DND-41 (cell line): ENCODE measurements at places on chromosomes 7 and 10.

DNA sequence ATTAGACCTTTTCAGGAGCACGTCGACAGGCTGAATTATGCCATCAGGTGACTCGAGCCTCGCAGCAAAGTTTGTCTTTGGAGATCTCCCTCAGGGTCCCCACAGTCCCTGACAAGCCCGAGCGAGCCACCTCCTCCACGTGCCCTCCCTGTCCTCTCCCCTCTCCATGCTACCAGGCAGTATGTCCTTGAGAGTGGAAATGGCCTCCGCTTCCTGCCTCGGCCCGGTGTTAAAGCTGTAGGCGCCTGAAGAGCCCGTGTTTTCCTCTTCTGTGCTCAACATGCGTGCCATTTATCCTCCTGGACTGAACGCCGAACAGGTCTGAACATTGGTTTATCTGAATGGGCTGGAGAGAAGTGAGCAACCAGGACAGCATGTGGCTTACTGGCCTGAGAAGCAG is 82.6 kb downstream of the GPR26 start:
- DNase-seq: no peak

GRCh38 chr7:140231771-140232491 is 55.1 kb upstream of the KDM7A start:
- DNase-seq: no peak

GRCh38 chr7:33486633-33487032 is 357.3 kb downstream of the BBS9 start:
- DNase-seq: no peak

- no peak for DNase-seq
These were observed 207.2 kb downstream of the SKAP2 start for GRCh38 chr7:26657206-26657641.

DNA sequence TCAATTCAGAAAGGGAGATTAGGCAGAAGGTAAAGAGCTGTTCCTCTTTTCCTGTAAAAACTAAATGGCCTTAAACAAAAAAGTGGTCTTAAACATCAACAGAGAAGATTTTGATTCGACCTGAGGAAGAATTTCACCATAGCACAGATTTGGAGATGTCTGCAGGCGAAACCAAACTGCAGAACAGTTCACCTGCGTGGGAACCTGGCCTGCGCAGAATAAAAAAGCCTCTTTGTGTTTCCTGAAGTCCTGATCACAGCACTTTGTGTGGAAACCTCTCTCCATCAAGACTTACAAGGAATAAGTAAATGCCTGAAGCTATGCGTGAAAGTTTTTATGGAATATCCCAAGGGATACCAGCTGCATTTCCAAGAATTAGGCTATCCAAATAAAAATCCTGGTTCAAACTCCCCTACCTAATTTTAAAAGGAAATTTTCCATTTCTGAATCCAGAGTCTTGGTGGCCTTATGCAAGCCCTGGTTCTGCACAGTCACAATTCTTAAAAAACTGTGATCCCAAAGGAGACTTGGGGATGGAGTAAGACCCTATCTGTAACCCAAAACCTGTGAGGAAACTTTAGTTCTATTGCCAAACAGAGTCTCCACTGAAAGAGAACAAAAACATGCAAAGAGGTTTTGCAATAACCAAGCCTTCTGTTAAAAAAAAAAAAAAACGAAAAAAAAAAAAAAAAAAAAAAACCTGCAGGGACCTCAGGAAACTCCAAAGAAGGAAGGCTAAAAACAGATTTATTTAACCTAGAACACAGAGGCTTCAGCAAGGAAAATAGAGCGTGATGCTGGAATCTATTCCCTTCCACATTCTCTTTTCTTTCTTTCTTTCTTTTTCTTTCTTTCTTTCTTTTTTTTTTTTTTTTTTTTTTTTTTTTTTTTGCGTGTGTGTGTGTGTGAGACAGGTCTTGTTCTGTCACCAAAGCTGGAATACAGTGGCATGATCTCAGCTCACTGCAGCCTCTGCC is 10.4 kb downstream of the CALML3 start:
- no peak for DNase-seq

- DNase-seq: no peak
These were observed 33.9 kb upstream of the MKX start for GRCh38 chr10:27779462-27780015.

DNA sequence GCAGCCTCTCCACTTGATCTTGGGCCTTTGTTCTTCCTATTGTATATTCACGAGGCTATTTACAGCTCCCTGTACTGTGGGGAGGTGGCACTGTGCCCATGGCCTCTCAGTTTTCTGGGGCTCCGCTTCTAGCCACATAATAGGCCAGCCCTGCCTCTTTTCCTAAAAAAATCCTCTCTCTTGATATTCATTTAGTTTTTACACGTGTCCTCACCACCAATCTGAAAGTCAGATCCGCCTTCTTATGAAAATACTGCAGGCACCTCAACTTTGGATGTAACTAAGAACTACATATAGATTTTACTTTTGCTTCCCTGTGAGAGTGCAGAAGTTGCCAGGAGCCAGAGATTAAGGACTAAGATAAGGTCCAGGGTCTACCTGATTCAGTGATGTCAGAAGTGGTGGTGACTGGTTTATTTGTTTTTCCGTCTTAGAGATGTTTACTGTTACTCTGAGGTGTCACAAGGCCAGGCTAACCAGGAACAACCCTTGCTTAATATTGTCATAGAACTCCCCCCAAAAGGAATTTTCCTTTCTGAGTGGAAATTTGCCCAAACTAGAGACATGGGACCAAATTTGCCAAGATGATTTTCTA is 7.8 kb downstream of the BAMBI start:
- no peak for DNase-seq

- no peak for DNase-seq
These were observed 5.3 kb downstream of the FBH1 start for GRCh38 chr10:5895365-5895764.

DNA sequence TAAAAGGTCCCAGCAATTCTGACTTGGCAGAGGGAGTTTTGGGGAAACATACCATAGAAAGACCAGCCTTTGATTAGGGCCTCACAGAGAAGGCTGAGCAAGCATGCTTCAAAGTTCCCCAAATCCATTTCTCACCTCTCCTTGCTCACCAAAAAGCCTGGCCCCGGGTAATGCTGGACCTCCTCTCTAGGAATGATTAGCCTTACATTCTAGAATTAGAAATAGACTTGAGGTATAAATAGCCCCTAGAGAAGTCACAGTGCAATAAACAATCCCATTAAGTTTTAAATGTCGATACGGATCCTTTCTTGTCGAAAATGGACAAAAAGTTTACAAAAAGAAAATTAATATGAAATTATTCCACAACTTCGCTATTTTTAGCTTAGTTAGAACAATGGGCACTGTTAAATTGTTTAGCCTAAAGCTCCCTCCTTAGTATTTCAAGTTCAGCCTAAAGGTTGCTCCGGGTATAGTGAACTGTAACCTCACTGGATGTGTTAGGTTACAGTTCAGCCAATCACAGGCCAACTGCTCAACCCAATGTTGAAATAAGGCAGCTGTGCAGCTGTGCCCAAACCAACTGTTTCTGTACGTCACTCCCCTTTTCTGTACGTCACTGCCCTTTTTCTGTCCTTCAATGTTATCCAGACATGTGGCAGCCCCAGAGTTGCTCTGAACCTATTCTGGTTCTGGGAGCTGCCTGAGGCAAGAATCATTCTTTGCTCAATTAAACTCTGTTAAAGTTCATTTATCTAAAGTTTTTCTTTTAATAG is 7.9 kb upstream of the GSDME start:
- DNase-seq: peak; percentile 31

DNA sequence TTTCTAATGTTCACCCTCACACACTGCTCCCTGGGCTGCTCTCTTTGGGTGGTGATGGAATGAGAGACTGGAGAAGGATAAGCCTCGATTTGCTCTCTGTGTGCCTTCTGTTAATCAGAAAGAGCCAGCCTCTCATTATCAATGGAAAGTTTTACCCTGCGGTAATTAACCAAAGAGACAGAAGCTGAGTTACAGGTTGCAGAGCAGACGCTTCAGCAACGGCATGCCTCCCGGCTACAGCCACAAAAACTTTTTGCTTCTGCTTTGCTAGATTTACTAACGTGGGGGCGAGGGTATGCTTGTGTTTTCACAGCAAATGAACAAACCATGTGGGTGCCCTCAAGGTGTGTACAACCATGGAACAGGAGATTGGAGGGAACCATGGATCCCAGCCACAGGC is 18.0 kb downstream of the GIMAP4 start:
- DNase-seq: no peak

GRCh38 chr7:36149694-36150452 is 3.2 kb upstream of the EEPD1 start:
- DNase-seq: no peak

GRCh38 chr10:98267069-98267893 is 713 bp downstream of the LOXL4 start:
- no peak for DNase-seq

DNA sequence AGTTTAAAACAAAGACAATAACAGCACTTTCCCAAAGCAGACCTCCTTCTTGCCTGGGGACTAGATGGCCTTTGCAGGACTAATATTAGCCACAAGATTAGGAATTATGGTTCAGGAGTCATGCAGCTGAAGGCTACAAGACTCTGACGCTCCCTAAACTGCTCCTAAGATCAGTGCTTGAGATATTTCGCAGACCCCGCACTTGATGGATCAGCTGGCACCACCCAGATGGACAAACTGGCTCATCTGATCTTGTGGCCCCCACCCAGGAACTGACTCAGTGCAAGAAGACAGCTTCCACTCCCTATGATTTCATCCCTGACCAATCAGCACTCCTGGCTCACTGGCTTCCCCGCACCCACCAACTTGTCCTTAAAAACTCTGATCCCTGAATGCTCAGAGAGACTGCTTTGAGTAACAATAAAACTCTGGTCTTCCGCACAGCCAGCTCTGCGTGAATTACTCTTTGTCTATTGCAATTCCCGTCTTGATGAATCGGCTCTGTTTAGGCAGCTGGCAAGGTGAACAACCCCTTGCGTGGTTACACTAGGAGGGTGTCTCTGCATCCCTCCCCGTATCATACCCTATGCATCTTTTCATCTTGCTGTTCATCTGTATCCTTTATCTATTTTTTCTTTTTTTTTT is 26.9 kb upstream of the NRBF2 start:
- no peak for DNase-seq

GRCh38 chr10:37965006-37965405 is 11.4 kb downstream of the ZNF25 start:
- peak; percentile 11 for DNase-seq

DNA sequence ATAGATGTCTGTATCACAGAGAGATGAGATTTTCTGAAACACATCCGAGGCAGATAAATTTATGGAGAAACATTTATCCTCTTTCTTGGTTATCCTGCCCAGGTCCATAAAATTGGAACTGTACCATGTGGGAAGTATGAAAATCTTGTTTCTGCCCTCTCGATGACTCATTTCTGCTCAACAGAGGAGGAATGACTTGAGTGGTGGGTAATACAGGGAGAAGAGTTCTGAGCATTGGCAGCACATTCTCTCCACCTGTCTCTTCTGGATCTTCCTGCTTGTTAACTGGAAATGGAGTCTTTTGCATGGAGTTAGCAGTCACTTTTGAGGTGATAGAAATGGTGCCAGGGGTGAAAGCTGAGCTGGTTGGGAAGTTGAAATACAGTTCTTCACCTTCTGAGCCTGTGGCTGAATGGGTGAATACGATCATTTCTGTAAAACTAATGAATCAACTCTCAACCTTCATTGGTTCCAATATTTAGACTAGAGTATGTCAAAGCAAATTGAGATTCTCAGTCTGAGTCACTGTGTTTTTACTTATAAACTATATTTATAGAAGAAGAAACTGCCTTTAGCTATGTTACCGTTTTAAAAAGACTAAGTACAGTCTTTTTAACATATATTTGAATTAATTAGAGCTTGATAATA is 945.5 kb downstream of the SORCS3 start:
- DNase-seq: no peak

DNA sequence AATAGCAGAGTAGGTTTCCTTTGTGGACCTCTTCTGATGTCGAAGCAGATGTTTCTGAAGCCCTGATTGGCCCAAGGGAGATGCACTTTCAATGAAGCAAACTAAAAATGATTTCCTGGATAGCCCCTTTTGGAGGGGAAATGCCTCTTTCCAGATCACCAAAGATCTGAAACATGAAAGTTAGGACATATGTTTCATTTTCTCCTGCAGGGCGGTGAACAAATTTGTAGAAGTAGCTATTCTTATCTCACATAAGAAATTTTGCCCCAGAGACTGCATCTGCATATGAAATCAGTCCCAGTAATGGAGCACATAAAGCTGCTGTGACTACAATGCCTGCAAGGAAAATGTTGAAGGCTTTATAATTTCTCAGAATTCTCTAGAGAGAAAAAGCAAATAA is 56.0 kb downstream of the THSD7A start:
- DNase-seq: no peak

- no peak for DNase-seq
These were observed 175.3 kb upstream of the BET1 start for GRCh38 chr7:94179466-94179865.

DNA sequence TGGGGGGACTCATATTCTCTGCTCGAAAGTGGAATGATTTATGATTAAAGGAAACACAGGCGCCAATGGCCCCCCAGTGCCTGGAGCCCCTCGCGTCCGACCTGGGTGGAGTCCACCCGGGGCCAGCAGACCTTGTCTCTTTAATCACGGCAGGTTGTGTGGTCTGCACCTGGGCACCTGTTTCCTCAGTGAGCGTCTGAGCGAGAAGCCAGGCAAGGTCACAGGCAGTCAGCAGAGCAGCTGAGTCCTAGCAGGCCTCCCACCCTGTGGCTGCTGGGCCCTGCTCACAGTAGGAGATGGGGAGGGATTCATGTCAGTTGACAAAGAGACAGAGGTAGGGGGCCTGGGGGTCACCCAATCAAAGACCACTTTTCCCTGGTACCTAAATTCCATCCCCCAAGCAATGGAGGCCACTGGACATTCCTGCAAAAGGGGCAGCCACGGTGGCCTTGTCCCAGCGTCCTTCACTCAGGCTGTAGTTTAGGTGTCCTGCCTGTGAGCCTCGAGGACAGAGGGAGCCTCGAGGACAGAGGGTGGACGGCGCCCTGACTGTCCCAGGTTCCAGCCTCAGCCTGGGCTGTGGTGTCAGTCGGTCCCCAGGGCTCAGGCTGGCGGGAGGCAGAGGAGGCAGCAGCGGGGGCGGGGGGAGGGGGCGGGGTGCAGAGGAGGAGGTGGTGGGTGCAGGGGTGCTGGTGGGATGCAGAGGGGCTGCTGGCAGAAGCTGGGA is 49.5 kb upstream of the CFAP46 start:
- no peak for DNase-seq

GRCh38 chr7:6435486-6436384 is 12.0 kb downstream of the DAGLB start:
- peak; percentile 86 for DNase-seq
